ENCODE measurements at places on chromosomes 6 and 20.
A peak's percentile ranks its signal among the peaks of the same experiment; 100 is the strongest.

- peak; percentile 85 for DNase-seq
Observed at GRCh38 chr6:28606424-28607391, 81.0 kb downstream of the GPX5 start.

DNA sequence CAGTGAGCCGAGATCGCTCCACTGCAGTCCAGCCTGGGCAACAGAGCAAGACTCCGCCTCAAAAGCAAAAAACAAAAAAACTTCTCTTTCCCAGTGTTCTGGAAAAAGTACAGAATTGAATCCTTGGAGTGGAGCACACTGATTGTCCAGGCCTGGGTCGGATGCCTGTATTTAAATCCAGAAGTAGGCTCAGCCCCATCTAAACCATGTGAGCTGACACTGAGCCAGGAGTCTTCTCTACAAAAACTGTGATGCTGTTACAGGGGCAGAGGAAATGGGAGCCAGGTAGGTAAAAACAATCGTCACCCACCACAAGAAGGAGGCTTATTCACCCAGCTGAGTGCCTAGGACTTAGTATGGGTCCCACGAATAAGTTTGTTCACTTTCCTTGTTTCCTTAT lies 43.0 kb upstream of the PTPN1 start:
- DNase-seq, result no peak

DNA sequence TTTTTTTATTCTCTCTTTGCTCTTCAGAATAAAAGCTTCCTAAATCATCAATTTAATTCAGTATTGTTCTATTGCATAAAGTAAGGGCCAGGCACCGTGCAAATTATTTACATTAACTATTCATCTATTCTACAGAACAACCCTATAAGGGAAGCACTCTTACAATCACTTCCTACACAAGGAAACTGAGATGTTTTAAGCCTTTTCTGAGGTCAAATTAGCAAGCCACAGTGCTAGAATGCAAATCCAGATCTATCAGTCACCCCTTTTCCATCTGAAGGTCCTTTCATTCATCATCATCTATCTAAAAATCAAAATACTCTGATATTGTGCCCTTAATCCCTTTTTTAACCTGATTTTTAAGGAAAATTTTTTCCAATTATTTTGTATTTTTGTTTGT lies 31.2 kb downstream of the FRK start:
- DNase-seq, result no peak

- no peak for DNase-seq
Observed at GRCh38 chr6:127392301-127392700, 48.9 kb upstream of the ECHDC1 start.

DNA sequence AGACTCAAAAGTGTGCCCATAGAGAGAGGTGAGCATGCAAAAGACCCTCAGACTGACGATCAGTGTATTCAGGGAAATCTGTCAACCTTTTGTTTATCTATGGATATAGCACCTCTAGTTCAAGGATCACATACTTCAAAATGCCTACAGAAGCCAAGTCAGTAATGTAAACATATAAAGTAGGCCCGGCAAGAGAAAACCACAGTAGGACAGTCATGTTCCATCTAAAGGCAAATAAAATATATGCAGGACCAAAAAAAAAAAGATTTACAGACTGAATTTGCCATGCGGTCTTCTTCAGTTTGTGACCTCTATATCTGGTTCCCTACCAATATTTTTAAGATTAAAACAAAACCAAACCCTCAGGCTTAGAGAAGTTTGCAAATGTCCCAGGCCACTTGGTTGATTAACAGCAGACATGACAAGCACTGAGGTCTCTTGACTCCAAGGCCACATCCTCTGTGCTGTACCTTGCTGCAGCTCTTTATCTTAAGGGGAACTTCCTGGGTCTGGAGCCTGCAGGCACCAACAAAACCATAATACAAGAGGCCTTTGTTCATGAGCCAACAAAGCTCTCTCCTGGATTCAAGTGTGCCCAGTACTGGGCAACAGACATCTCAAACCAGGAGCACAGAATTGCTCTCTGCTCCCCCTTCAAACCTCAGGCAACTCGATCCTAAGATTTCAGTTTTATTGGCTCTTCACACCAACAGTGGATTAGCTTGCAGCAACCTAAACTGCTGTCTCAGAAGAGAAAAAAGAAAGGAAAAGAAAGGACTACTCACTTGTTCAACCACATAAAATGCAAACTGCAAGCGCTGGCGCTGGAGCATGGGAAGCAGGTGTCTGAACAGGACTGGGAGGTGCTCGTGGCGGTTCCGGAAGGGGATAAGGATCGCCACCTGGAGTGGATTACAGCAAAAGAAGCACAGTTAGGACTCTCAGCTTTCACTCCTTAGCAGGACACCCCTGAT lies 71.7 kb downstream of the B4GALT5 start:
- no peak for DNase-seq

DNA sequence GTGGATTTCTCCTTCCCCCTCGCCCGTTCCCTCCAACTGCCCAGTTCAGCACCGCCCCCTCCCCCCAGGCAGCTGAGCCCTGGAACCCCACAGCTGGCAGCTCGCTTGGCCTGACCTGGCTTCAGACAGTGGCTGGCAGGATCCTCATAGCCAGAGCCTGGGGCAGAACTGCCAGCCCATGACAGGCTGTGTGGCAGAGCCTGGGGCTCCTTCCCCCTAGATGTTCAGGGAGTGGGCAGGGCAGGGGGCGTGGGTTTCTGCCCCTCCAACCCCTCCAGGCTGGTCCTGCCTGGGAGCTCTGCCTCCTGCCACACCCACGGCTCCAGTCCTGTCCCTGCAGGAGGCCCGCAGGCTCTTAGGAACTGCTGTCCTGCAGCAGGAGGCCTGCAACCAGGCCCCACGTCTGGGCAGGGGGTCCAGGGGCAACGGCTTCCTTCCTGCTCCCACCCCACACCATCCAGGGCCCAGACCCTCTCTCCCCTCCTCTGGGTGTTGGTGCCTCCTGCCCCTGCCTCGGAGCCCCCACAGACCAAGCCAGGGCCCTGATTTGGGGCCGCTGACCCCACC lies 9.6 kb upstream of the KCNQ2 start:
- no peak for DNase-seq

GRCh38 chr6:28118217-28118616 lies 6.2 kb upstream of the ZSCAN16 start:
- no peak for DNase-seq

DNA sequence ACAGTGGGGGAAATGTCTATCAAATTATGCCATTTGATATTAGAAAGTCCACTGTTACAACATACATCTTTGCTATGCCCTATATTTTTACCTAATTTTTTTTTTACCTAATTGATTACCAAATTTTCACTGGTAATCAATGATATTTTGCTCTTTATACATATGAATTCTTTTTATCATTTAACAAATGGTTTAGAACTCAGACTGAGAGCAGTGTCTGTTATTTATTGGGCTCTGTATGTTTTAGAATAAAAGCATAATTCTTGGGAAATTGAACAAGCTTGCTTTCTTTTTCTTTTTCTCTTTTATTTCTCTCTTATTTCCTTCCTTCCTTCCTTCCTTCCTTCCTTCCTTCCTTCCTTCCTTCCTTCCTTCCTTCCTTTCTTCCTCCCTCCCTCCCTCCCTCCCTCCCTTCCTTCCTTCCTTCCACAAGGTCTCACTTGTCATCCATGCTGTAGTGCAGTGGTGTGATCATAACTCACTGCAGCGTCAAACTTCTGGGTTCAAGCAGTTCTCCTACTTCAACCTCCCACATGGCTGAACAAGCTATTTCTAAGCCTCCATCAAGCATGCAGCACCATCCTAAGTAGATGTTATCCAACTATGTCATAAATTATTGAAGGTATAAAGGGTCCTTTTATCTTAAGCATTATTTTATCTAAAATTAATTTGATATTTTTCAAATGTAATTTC lies 911.7 kb upstream of the CITED2 start:
- DNase-seq, result no peak

DNA sequence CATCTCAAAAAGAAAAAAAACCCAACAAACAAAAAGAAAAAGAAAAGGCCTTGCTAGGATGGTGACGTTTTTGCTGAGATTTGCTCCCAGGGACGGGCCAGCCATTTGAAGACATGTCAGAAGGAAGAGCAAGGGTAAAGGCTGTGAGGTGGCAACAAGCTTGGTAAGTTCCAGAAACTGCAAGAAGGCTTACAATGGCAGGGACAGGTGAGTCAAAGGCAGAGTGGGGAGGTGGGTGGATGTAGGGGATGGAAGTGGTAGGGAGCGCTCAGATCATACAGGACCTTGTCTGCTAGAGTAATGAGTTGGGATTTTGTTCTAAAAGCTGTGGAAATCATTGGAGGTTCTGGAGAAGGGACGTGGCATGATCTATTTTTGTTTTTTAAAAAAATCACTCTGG lies 4.3 kb downstream of the KIF3B start:
- no peak for DNase-seq

GRCh38 chr20:9594284-9594875 lies 80.0 kb downstream of the LAMP5 start:
- DNase-seq, result no peak

DNA sequence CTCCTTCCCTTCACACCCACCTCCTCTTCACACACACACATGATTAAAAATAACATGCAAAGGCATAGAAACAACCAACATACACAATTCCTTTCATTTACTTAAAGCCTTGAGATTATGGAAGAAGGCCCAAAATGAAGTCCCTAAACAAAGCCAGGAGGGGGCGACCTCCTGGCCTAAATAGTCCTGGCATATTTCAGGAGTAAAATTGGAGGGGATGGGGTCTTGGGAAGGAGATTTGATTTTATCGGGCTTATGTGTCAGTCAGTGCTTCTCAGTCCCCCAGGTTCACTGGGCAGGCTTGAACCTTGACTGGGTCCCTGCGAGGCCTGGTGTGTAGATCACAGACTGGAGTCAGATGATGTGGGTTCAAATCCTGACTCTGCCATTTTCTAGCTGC lies 266.4 kb downstream of the SAMD5 start:
- DNase-seq, result no peak

DNA sequence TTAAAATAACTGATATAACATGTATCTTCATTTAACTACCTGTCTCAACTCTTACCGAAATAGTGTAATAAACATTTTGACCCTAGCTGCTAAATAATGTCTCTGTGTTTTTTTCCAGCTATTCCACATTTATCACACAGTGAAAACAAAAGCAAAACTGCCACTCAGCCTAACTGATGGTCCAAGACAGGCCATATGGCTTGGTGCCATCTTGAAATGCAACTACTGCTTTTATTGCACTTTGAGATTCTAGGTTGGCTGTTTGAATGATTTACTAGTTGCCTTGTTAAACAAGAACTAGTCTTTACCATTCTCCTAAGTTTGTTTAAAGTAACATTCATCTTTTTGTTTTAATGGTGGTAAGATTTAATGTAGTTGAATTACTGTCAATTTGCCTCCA lies 739.8 kb downstream of the TFAP2A start:
- DNase-seq, result no peak

GRCh38 chr6:110799189-110799588 lies 16.1 kb downstream of the CDK19 start:
- no peak for DNase-seq

DNA sequence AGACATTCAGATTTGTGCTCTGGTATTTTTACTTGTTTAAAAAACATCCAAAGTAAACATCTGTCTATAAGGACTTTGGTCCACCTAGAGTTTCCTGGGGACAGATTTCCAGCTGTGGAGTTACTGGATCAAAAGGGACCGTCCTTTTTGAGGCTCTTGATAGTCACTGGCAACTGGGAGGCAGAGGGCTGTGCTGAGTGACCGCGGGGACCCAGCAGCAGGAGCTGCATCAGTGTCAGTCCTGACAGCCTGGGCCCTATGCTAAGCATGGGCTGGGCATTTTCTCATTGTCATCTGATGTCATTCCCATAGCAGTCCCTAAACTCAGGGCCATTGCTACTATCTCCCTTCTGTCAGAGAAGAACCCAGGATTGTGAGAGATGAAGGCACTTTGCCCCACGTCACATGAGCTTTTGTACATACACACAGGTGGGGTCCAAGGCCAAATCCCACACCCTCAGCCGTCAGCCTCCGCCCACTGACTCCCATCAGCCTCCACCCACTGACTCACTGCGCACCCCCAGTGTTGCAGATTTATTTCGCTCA lies 293.8 kb downstream of the TAF4 start:
- no peak for DNase-seq

- DNase-seq, result no peak
Observed at GRCh38 chr6:90860822-90861601, 274.1 kb upstream of the MAP3K7 start.

DNA sequence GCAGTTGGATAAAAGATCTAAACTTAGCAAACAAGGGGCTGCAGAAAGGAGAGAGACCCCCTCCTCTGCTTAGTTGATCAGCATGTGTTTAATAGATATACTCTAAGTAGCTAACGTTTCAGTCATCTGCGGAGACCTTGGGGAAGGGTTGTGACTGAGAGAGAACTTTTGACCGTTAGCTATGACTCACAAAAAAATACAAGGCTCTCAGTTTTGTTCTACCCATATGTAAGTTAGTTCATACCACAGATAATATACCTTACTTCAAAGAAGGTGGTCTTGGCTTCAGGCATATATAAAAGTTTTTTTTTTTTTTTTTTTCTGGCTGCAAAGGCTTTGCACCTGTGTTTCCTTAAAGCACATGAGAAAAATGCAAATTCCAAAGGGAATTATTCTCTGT lies 258.9 kb downstream of the GJA1 start:
- peak; percentile 58 for DNase-seq

DNA sequence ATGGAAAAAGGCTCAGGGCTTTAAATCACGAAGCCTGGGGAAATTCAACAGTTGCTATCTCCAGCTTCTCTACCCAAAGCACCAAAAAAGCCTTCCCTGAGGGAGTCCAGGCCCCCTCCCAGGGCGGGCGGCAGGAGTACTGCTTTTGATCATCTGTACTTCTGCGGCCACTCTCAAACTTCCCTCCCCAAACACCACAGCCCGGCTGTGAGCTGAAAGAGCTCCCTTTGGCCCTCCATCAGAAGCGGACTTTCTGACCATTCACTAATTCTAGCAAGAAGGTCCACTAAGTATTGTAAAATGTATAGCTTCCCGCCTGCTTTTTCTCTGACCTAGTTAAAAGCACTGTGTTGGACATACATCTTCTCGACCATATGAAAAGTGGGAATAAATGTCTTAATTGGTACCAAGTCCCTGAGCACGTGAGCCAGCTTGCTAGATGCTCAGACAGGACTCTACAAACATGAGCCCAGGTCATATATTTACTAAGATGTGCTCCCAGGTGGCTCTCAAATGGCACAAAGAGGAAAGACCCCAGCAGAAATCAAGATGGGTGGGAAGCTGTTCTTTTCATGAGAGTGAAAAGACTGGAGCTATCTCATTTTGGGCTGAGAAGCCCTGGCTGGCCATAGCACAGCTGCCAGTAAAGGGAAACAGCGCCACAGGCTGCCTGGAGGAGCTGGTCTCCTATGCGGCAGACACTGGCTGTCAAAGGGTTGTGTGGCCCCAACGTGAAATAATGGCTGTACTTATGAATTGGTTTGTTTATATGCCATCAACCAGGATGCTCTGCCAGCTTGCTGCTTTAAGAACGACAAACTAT lies 58.6 kb downstream of the GFOD1 start:
- no peak for DNase-seq

- DNase-seq, result no peak
Observed at GRCh38 chr6:32151863-32152768, at the start of gene PRRT1. Gene PRRT1, minus strand, starts transcription at chr6:32151939. Its CDS starts 112 bp downstream, at chr6:32151827.

- DNase-seq, result no peak
Observed at GRCh38 chr6:36686668-36687513, 8.4 kb downstream of the CDKN1A start.

- no peak for DNase-seq
Observed at GRCh38 chr6:132490478-132491204, 22.3 kb downstream of the STX7 start.

All from cardiac fibroblast (primary cell).